ENCODE measurements at places on chromosomes 11 and 22. TPM values are rescaled to one million over a fixed set of nuclear protein-coding genes. Genes with fewer than 3 reads are reported as not detected.

USP28 gene
- 21.6 TPM for total RNA-seq

ZNF215 gene
- 0.18 TPM for total RNA-seq

FXYD6 gene
- not detected for total RNA-seq

GRCh38 chr22:25134028-25134427, 65.6 kb upstream of the CRYBB3 start:
- no peak overlapping the region for H3K27ac ChIP-seq
- no peaks in the 10 kb centered on the region for H3K36me3 ChIP-seq
- no peak for DNase-seq
- H3K4me3 ChIP-seq, result no peak overlapping the region
- no peaks in the 10 kb centered on the region for H3K4me1 ChIP-seq
- no peaks in the 10 kb centered on the region for H3K27me3 ChIP-seq

GRCh38 chr11:32809313-32809712, 14.9 kb upstream of the CCDC73 start:
- H3K4me1 ChIP-seq, result no peaks in the 10 kb centered on the region
- no peaks in the 10 kb centered on the region for H3K36me3 ChIP-seq
- no peaks in the 10 kb centered on the region for H3K27me3 ChIP-seq
- no peak overlapping the region for H3K27ac ChIP-seq

GRCh38 chr11:112103446-112103845, 16.8 kb downstream of the SDHD start:
- DNase-seq, result no peak
- peaks cover 10% of the 10 kb centered on the region for H3K36me3 ChIP-seq
- no peak overlapping the region for H3K27ac ChIP-seq
- H3K4me1 ChIP-seq, result no peaks in the 10 kb centered on the region
- no peak overlapping the region for H3K4me3 ChIP-seq

DNA sequence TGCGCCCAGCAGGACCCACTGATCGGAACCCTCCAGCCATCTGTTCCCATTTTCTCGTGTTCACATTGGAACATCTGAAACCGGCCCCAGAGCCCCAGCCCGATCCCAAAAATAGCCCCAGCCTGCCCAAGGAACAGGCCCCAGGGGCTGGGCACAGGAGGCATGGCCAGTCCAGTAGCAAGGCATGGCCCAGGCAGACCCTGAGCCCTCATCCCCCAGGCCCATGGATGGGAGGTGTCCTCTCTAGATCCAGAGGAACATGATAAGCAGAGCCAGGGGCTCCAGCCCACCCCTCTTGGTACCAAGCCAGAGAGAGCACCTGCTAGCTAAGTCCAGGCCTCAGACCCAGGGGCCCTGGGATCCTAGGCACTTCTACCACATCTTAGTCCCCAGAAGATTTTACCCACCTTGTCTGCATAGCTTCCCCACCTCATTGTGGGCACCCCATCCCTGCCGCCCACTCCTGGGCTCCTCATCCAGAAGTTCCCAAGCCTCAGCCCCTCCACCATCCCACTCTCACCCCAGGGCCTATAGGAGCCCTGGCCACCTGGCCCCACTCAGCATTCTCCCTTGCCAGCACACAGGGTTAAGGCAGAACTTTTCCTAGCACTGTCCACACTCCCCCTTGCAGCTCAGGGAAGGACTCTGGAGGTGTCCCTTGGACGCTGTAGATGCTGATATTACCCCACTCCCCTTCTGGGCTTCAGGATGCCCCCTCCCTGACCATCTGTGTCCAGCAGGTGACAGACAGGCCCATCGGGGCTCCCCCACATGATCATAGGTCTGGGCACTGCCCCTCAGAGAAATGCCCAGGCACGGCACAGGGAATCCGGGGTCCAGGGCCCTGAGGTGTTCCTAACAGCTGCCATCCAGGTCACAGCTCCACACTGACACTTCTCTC, 9.5 kb downstream of the BCL9L start:
- H3K27ac ChIP-seq, result peak overlapping the region; percentile 100
- peaks cover 47% of the 10 kb centered on the region for H3K4me1 ChIP-seq
- H3K36me3 ChIP-seq, result peaks cover 20% of the 10 kb centered on the region
- DNase-seq, result no peak

DNA sequence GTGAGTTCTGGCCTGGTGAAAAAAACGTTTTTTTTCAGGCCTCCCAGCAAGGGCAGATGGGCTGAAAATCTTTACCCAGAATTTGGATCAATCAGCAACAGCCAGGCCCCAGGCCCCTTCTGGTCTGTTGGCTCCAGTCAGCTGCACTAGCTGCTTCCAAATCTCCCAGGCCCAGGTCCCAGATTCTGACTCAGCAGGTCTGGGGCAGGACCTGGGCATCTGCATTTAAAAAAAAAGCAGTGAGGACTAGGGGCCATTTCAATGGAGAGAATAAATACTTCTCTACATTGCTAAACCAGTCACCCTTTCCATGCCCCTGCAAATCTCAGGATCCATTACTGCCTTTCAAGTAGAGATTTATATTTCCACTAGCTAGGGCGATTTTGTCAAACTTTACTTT, 4.3 kb downstream of the SLC15A3 start:
- H3K27ac ChIP-seq, result no peak overlapping the region
- peaks cover 10% of the 10 kb centered on the region for H3K36me3 ChIP-seq
- DNase-seq, result no peak
- H3K27me3 ChIP-seq, result no peaks in the 10 kb centered on the region

Data from naive thymus-derived CD8-positive, alpha-beta T cell (primary cell).